IPS-NIHi11 (cell line): ENCODE measurements at places on chromosomes 7 and 10.

GRCh38 chr10:27699776-27700175, 45.8 kb downstream of the MKX start:
- no peak for DNase-seq

DNA sequence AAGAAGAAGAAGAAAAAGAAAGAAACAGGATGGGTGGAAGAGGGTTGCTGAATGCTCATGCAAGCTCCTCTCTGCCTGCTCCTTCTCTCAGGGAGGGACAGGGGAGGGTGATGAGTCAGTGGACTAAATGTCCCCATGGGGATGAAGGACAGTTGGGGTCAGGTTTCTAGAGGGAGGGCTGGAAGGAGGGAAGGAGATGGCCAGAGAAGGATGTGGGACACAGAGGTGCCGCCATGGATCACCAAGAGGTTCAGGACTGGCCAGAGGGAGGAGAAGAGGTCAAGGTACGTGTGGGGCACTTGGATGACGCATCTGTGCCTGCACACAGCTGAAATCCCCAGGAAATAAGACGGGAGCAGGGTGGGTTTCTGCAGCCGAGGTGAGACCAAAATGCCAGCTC, 88.9 kb upstream of the GTF2I start:
- no peak for DNase-seq

DNA sequence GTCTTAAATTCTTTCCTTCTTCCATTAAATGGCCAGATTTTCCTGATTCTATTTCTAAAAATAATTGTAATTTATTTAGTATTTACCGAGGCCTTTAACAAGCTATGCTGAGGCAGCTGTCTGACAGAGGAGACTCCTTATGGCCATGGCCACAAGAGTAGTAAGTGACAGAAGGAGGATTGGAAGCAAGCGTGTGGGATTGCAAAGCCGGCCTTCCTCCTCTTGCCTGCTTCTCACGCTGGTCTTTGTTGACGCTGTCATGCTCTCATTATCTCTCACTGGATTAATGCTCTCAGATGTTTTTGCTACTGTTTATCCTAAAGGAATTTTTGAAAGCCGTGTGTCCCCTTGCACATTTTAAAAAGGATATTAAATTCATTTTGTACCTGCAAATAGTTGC, 546.3 kb downstream of the SDK1 start:
- no peak for DNase-seq

DNA sequence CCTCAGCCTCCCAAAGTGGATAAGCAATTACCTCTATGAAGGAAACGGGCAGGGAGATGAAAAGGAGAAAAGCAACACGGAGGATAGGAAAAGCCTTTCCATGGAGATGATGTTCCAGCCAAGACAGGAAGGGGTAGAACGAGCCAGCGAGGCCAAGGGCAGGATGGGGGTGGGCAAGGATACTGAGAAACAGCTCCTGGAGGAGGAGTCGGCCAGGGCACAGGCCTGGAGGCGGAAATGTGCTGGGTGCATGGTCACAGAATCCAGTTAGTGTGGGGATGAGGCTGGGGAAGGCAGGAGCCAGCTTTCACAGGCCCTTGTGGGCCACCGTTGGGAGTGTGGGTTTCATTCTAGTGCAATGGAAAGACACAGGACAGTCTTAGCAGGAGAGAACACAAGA, 162.6 kb downstream of the JAZF1 start:
- no peak for DNase-seq

DNA sequence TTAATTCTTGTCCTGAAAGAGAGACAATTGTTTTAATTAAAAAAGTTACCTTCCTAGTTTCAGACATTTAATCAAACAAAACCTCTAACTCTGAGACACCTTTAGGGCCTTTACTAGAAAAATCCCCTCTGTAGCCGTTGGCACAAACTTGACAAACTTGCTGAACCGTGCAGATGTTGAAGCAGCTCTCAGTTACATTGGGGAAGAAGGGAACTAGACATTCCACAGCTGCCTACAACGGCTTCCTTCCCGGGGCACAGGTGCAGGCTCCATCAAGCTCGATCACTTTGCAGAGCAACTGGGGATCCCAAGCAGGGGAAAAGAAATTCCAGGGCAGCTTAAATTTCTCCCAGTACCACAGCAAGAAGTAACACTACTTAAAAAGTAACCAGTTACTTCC, 141.3 kb downstream of the SKAP2 start:
- peak; percentile 45 for DNase-seq

- peak; percentile 28 for DNase-seq
These were observed 100.1 kb downstream of the FOXL3 start for GRCh38 chr7:389911-390601.

DNA sequence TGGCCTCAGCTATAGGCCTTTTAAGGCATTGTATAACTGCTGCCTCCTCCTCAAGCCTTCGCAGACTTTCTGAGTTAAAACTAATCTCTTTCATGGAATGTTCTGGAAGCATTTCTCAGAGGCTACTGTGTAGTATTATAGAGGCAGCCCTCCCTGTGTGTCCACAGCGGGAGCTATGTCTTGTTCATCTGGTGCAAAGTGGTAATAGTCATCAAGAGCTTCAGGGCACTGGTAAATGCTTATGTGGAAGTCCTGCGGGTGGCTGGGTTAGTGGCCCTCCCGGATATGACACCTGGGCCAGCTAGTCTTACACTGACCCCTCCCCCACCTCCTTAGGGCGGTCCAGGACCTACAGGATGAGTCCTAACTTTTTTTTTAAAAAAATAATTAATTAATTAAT, 2.2 kb upstream of the ABHD11 start:
- DNase-seq: no peak

- peak; percentile 28 for DNase-seq
These were observed 411.2 kb downstream of the GLRX3 start for GRCh38 chr10:130547368-130547767.

DNA sequence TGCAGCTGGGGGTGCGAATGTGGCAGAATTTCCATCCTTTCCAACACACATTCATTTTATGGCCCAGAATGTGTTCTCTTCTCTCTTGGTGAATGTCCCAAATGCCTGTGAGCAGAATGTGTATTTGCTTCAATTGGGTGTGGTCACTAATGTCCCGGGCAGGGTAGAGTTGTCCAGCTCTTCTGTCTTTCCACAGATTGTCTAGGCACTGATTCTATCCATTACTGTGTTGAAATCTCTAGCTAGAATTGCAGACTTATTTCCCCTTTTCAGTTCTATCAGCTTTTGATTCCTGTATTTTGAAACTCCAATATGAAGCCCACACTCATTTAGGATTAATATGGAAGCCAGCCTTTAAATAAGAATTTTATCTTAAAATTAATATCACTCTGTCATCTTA, 14.0 kb upstream of the AKR1E2 start:
- DNase-seq: no peak

DNA sequence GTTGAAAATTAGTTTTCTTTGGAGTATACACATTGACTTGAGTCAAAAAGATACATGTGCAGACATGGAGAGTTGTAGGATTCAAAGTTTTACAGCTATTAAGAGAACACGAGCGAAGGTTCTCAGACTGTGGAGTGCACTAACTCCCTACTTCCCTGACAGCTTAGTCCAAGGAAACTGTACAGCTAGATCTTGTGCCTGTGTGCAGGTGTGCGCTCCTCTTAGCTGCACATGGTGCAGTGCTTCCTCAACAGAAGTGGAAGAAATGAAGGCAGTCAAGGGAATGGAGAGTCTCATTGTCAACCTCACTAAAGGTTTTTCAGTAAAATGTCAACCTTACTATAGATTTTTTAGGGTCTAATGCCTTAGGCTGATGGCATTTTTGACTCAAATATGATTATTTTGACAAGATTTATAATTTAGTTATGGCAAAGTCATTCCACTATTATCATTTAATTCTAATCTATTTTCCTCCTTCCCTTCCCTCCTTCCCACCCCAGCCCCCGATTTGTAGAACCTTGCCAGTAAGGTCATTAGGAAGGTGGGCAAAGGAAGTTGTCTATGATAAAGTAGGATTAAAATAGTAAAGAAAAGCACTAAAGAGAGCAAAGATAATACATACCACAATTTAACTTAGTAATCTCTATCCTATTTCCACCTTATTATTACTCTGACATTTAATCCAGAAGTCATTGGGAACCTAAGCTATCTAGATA, 13.6 kb downstream of the PDK4 start:
- DNase-seq: no peak

GRCh38 chr7:108584211-108584610, 14.5 kb downstream of the DNAJB9 start:
- no peak for DNase-seq

GRCh38 chr10:84755311-84755710, 426.9 kb downstream of the CCSER2 start:
- no peak for DNase-seq
